ENCODE measurements at places on chromosomes 3 and 15.

DNA sequence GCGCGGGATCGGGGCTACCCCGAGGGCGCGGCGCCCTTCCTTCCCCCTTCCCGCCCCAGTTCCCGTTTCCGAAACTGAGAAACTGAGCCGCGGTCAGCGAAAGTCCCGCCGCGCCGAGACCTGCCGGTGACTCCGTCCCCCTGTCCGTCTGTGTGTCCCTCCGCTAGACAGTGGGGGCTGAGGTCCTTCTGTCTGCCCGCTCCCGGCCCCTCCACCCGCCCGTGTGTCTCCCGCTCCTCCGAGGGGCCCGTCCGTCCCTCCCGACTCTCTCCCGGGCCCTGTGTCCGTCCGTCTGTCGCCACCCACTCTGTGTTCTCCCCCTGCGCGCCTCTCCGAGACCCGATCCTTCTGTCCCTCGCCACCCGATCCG lies 426 bp downstream of the PRKCD start:
- DNase-seq = no peak

GRCh38 chr3:45865563-45865962 lies 20.8 kb upstream of the CCR9 start:
- no peak for DNase-seq

DNA sequence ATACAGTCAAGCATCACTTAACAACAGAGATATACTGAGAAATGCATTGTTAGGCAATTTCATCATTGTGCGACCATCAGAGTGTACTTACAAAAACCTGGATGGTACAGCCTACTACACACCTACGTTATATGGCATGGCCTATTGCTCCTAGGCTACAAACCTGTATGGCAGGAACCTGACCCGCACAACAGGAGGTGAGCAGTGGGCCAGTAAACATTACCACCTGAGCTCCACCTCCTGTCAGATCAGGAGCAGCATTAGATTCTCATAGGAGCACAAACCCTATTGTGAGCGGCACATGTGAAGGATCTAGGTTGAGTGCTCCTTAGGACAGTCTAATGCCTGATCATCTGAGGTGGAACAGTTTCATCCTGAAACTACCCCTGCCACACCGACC lies 89.7 kb downstream of the SCAPER start:
- DNase-seq = no peak

DNA sequence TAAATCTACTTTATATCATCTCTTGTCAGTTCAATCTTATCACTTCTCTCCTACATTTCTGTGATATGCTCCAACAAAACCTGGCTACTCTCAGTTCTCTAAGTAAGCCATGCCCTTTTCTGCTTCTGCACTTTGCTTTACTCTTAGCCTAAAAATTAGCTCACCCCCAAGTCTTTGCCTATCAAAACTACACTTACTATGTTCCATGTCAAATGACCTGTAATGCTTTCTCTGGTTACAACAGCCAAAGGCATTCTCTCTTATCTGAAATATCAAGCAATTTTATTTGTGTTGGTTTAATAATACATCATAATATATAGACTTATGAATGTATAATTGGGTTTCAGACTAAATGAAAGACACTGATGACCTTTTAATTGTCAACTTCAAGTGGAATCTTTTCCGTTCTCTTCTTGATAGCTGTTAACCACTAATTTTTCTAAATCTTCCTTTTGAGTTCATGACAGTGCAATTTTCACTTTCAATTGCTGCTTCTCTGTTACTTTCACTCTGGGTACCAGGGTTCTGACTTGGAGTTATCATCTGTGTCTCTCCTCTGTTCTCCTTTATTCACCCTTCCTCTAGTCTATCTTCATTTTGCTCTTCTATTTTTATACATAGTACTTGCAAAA lies 619.0 kb upstream of the GOLIM4 start:
- no peak for DNase-seq

GRCh38 chr3:108486338-108486737 lies 24.1 kb downstream of the MYH15 start:
- DNase-seq = no peak

GRCh38 chr15:50181201-50181968 lies 611 bp upstream of the SLC27A2 start:
- no peak for DNase-seq

- DNase-seq = no peak
Observed at GRCh38 chr15:86193716-86194380, 114.2 kb downstream of the AGBL1 start.

GRCh38 chr15:68423359-68424296 lies 8.3 kb downstream of the ITGA11 start:
- DNase-seq = no peak

DNA sequence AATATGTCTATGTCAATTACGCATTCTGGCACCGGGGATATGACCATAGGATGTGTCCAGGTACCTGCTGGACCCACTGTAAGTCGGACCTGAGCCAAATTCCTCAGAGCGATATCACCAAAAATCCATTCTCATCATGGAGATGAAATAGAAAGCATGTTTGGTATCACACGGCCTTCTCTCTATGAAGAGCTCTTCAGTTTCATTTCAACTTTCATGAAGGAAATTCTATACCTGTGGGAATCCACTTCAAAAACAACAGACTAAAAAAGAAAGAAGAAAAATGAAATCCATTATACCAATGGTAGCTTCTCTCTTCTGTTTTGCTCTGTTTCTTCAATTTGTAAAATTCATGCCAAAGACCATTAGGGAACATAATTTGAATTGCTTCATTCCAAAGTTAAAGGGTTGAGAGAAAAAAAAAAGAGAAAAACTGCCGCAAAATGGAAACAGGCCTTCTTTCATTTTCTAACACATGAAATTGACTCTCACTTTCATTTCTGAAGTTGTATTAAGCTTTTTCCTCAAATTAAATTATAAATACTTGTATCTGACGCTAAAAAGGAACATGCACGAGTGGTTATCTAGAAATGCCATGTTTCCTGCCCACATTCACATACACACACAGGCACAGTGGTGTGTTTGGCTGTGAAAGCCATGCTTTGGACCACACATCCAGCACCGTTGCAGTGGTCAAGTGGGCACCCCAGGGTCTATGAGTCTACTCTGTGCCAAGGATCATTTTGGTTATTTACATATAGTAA lies 46.9 kb upstream of the DIPK2A start:
- no peak for DNase-seq

GRCh38 chr3:172170841-172171240 lies 131.5 kb downstream of the FNDC3B start:
- DNase-seq = no peak

DNA sequence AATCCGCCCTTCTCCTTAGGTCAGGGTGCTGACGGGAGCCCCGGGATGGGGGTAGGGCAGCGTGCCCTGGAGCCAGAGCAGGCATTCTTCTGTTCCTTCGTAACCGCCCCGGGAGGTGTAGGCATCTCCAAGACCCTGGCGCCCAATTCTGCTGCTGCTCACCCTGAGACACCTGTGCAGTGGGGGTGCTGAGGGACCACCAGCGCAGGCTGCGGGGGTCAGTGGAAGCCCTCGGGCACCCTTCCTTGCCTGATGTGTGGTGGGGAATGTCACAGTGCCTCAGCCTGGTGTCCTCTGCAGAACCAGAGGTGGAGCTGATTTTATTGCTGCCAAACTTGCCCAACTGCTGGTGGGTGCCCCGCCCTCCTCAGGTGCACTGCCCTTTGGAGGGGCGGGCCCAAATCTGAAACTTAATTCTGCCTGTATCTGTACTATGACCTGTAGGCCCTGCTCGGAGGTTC lies 7.3 kb downstream of the CSK start:
- no peak for DNase-seq

DNA sequence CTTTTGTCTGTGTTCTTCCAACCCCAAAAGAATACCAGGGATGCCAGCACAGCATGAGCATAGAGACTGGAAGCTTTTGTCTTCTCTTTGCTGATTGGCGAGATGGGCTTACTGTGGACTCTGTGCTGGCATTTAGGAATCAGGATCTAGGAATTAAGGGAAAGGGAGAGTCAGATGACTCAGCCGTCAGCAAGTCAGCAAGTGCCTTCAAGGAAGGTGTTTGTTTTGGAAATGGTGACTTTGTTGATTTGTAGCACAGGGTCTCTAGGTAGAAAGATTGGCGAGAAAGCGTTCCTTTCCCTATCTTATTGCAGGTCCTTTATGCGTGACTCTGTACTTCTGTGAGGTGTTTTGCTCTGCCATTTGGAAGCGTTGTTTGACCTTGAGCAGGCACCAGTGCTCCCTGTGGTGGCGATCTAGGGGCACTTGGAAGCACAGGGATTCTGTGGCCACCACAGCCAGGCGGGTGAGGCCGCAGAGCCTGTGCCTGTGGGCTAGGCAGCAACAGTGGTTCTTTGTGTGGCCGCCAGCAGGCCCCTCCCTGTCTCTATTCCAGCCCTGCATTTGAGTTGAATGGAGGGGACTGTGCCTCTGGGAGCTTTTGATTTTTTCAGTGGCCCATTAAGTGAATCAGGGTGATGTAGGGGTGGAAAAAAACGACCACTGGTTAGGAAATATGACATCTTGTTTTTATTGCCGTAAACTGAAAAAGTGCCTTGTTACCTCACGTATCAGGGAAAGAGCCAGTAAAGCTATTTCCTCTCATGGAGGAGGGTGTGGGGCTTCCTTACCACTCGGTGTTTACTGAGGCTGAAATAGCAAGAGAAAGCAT lies 19.0 kb downstream of the FAN1 start:
- DNase-seq = no peak

GRCh38 chr15:77695548-77695947 lies 62.8 kb upstream of the LINGO1 start:
- no peak for DNase-seq

- DNase-seq = no peak
Observed at GRCh38 chr3:6435951-6436350, 425.0 kb upstream of the GRM7 start.

- DNase-seq = no peak
Observed at GRCh38 chr15:66609876-66610275, 44.1 kb upstream of the LCTL start.

- no peak for DNase-seq
Observed at GRCh38 chr15:89419370-89419984, 76.9 kb downstream of the RHCG start.

DNA sequence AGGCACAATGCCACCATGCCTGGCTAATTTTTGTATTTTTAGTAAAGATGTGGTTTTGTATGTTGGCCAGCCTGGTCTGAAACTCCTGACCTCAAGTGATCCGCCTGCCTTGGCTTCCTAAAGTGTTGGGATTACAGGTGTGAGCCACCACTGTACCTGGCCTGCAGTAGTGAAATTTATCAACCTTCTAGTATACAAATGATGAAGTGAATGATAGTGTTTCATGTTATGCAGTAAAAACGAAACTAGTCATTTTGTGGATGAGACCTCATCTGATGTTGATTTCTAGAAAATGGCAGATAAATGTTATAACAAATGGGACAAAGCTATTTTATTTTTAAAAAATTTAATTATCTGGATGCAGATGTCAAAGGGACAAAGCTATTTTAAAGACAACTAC lies 32.9 kb downstream of the NXPE3 start:
- DNase-seq = no peak

- DNase-seq = no peak
Observed at GRCh38 chr3:126961191-126961790, 21.6 kb upstream of the PLXNA1 start.

DNA sequence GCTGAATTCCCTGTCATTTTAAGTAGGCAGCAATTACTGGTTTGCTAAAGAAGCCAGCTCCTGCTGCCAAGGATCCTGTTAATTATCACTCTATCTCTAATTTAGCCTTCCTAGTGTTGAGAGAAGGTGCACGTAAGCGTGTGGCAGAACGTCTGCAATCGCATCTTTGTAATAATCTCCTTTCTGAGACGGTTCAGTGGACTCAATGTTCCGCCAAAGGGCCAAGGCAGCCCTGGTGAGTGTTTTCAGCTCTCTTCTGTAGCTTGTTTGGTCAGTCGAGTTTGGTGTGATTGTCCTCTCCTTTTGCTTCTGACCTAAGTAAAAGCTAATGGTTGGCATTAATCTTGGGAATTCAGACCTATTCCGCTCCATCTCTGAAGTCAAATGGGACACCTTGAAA lies 24.2 kb downstream of the MITF start:
- no peak for DNase-seq

DNA sequence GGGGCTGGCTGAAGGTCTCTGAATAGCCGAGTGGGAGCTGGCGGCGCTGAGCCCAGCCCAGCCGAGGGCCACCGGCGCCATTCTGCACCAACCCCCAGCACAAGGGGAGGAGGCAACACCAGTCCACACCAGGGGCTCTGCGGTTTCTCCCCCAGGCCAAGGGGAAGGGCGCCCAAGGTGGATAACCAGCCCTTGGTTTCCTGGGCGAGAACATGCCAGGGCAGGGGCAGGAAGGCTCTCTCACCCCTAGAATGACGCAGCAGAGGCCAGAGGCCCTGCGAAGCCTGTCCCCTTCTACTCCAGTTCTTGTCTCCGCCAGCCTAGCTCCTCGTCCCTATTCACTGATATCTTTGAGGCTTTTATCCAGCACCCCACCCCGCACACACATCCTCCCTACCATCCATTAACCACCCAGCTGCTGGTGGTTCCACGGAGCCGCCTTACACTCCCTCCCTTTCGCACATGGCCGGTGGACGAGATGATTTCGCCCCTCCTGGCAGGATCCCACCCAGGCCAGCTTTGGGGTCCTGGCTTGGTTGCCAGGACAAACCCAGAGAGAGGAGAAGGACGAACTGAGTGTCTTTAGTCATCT lies 1.3 kb downstream of the RBPMS2 start:
- DNase-seq = no peak

DNA sequence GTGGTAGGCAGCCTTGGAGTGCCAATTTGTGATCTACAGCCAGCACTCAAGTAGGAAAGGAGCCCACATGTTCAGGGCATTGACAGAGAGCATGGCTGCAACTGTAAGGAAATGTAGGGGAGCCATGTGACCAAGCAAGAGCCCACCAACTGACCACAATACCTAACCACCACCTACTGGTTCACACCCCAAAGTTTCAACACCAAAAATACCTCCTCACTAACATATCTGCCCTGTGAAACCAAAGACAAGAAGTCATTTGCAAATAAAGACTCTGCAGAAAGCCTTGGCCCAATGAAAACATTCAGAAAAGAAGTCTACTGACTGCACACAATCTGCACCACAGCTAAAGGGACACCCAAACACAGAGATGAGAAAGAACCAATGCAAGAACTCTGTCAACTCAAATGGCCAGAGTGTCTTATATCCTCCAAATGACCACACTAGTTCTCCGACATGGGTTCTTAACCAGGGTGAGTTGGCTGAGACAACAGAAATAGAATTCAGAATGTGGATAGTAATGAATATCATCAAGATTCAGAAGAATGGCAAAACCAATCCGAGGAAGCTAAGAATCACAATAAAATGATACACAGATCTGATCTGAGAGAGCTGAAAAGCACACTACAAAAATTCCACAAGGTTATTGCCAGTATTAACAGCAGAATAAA lies 40.6 kb downstream of the SLC9C1 start:
- no peak for DNase-seq

- no peak for DNase-seq
Observed at GRCh38 chr3:148513096-148513543, 184.6 kb upstream of the AGTR1 start.

- no peak for DNase-seq
Observed at GRCh38 chr3:58074116-58074715, 66.0 kb downstream of the FLNB start.

Measured in SK-N-MC (cell line).